PC-9 (cell line): ENCODE measurements at places on chromosomes 2 and 18. TPM values are rescaled to one million over a fixed set of nuclear protein-coding genes. Genes with fewer than 3 reads are reported as not detected.

SULT1C4 gene
- not detected in 2 replicates for total RNA-seq

PLEK gene
- not detected in 2 replicates for total RNA-seq

AQP4 gene
- not detected in 2 replicates for total RNA-seq

MPHOSPH10 gene
- 16.0 and 26.9 TPM in 2 replicates for total RNA-seq

OR6B2 gene
- not detected in 2 replicates for total RNA-seq

CRYGD gene
- total RNA-seq = not detected in 2 replicates

BMP10 gene
- total RNA-seq = not detected in 2 replicates

TSGA10 gene
- total RNA-seq = 13.5 and 14.9 TPM in 2 replicates

MAP3K19 gene
- not detected in 2 replicates for total RNA-seq

CHST9 gene
- total RNA-seq = 0.07 TPM in 1 of 2 replicates, not detected in the other

KCNK3 gene
- 0.08 TPM in 1 of 2 replicates, not detected in the other for total RNA-seq

FSHR gene
- total RNA-seq = not detected in 2 replicates

CNTNAP5 gene
- total RNA-seq = not detected in 2 replicates

GPR75 gene
- 1.8 and 3.7 TPM in 2 replicates for total RNA-seq

GAD1 gene
- total RNA-seq = 3.5 and 4.3 TPM in 2 replicates

CXCR1 gene
- not detected in 2 replicates for total RNA-seq

SLC40A1 gene
- 8.0 and 8.2 TPM in 2 replicates for total RNA-seq

FEV gene
- not detected in 2 replicates for total RNA-seq

SCN9A gene
- 3.4 and 5.2 TPM in 2 replicates for total RNA-seq

SP5 gene
- 1.9 and 7.3 TPM in 2 replicates for total RNA-seq

EMILIN2 gene
- 0.07 TPM in 1 of 2 replicates, not detected in the other for total RNA-seq

RAD51AP2 gene
- total RNA-seq = not detected in 2 replicates

GCG gene
- total RNA-seq = not detected in 2 replicates

IL36RN gene
- total RNA-seq = 1.0 and 1.7 TPM in 2 replicates

EFEMP1 gene
- 61.3 and 86.3 TPM in 2 replicates for total RNA-seq

OTOS gene
- total RNA-seq = not detected in 2 replicates

FIGN gene
- total RNA-seq = 3.1 and 7.4 TPM in 2 replicates

ITGA4 gene
- total RNA-seq = 0.15 and 0.35 TPM in 2 replicates

GDF7 gene
- 0.04 TPM in 1 of 2 replicates, not detected in the other for total RNA-seq

PID1 gene
- not detected in 2 replicates for total RNA-seq

SANBR gene
- total RNA-seq = 12.6 and 13.8 TPM in 2 replicates

IL18R1 gene
- total RNA-seq = 1.9 and 3.4 TPM in 2 replicates

FMNL2 gene
- 29.0 and 33.6 TPM in 2 replicates for total RNA-seq

SERPINB3 gene
- total RNA-seq = not detected in 2 replicates

ANKRD62 gene
- total RNA-seq = 0.20 TPM in 1 of 2 replicates, not detected in the other

TBR1 gene
- not detected in 2 replicates for total RNA-seq
